ENCODE measurements at places on chromosomes 2 and 18.

GRCh38 chr18:45325778-45326177 is 289.5 kb upstream of the SLC14A2 start:
- no peak for DNase-seq

- DNase-seq, result no peak
These were observed 4.9 kb downstream of the QPCT start for GRCh38 chr2:37349231-37349860.

DNA sequence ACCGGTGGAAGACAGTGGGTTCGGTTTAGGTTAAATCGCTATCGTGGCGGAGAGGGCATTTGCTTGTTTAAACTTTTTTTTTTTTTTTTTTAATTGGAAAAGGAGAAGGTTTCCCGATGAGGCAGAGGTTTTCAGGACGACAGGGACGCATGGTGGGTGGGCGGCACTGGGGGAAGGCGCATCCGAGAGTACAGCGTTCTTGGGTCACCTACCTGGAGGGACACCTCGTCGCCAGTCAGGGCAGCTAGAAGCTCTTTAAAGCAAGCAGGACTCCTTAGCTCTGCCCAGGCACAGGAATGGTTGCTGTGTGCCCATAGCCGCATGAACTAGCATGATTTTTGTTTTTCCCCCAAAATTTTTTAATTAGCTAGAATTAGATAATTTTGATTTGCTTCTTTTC is 437 bp downstream of the LDLRAD4 start:
- no peak for DNase-seq

DNA sequence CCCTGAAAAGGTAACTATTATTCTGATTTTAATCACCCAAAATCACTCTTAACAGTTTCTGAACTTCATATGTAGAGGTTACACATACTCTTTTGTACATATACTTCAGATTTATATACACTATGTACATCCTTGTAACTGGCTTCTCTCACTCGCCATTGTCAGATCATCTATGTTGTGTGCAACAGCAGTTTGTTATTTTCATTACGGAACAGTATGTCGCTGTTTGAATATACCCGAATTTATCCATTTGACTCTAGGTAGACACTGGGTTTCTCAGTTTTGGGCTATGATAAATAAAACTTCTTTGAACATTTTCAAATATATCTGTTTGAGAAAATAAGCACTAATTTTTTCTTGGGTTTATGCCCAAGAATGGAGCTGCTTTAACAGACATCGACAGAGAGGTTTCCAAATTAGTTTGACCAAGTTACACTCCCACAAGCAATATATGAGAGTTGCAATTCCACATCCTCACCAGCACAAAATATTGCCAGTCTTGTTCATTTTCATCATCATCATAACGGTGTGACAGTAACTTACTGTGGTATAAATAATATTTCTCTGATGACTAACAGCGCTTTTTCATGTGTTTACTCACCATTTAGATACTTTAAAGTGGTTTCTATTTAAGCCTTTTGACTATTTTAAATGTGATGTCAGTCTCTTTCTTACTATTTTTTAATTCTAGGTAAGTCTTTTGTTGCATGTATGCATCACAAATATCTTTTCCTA is 80.9 kb downstream of the SMC6 start:
- DNase-seq, result no peak

DNA sequence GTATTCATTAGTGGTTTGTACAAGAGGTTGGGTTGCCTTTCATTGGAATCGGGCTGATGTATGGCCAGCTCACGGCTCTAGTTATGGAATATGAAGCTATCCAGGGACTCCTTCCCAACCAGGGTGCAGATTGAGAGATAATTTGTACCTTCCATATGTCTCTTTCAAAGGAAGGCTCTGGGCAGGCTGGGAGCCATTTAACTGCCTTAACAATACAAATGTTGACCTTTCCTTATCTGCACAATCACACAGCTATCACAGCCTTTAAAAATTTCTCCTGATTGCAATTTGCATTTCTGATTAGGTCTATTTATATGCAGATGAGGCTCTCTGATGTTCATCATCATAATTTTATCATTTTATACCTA is 58.7 kb downstream of the MYO3B start:
- DNase-seq, result no peak

DNA sequence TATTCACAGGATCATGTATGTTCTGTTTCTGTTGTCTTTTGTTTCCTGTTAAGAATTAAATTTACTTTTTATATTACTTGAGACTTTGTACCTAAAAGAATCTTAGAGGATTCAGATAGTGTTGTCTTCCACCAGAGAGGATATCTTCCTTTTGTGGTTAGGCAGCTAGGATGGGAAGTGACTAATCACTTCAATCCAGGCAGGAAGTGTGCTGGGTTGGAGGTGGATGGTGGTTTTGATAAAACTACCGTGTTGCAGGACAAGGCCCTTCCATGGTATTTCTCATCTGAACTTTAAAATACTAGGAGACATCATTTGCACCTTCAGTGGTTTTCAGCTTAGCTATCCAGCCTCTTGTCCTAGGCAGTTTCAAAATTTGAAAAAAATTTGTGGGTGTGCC is 728.6 kb upstream of the CDH2 start:
- no peak for DNase-seq

GRCh38 chr2:172200495-172201085 is 97.9 kb upstream of the DLX2 start:
- DNase-seq, result no peak

GRCh38 chr2:2714408-2714807 is 383.3 kb upstream of the MYT1L start:
- DNase-seq, result no peak

DNA sequence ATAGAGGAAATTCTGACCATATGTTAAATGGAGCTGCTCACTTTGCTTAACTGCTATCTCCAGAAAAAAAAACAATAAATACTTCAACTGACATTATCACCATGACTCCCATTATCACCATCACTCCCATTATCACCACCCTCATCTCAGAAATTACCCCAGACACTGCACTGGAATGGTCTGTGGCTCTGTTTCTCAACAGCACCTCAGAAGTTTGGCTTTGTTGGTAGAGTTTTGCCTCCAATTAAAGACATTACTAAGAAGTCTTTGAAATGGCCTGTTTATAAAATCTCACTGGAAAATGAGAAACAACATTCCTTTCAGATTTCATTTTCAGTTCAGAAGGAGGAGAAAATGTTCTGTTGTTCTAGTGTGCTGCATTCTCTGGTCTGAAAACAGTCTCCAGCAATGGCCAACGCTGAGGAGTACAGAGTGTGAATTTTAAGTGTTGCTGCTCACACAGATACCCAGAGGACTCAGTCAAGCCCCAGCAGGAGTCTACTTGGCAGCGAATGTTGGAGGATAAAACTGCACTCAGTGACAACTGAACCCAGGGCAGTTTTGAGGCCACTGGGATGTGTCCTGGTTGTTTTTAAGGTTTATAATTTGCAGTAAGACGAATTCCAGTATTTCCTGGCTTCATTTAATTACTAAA is 364.5 kb upstream of the CDH2 start:
- no peak for DNase-seq

DNA sequence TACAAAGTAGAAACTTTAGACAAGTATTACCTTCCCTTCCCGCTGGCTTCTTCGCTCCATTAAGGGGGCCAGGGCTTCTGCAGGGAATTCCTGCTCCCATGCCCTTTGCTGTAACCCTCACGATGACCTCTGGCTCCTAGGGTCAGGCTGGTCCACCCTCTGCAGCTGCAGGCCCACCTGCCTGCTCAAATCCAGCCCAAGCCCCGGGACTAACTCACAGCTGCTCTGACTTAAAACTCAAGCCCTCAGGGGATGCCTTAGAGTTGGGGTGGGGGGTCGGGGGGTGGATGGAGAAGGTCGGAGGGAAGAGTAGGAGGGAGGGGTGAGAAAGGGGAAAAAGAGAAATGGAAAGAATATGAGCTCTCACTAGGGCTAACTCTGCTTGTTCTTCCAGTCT is 4.9 kb downstream of the IGFBP5 start:
- DNase-seq, result no peak

GRCh38 chr2:134183679-134184078 is 70.2 kb upstream of the MGAT5 start:
- no peak for DNase-seq

DNA sequence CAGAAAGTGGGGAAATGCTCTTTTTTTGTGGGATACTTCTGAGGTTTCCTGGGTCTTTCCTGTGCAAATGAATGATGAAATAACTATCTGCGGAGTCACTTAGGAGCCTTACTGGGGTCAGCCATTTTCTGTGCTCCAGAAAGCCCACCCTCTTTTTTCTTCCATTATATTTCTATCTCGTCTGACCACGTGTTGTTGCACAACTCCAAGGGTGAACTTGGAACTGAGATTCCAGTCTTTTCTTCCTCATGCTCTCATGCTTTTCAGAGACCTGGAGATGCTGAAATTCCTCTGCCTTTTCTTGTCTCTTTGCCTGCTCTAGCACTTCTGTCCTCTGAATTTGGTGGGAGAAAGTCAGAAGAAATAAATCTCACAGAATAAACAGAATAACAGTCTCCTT is 4.8 kb upstream of the SCYGR5 start:
- no peak for DNase-seq

- DNase-seq, result no peak
These were observed 15.5 kb downstream of the MROH2A start for GRCh38 chr2:233793465-233794127.
